ENCODE measurements at places on chromosomes 6 and 20.
A peak's percentile ranks its signal among the peaks of the same experiment; 100 is the strongest.

- DNase-seq = no peak
Observed at GRCh38 chr20:19492687-19493336, 265.2 kb upstream of the RIN2 start.

DNA sequence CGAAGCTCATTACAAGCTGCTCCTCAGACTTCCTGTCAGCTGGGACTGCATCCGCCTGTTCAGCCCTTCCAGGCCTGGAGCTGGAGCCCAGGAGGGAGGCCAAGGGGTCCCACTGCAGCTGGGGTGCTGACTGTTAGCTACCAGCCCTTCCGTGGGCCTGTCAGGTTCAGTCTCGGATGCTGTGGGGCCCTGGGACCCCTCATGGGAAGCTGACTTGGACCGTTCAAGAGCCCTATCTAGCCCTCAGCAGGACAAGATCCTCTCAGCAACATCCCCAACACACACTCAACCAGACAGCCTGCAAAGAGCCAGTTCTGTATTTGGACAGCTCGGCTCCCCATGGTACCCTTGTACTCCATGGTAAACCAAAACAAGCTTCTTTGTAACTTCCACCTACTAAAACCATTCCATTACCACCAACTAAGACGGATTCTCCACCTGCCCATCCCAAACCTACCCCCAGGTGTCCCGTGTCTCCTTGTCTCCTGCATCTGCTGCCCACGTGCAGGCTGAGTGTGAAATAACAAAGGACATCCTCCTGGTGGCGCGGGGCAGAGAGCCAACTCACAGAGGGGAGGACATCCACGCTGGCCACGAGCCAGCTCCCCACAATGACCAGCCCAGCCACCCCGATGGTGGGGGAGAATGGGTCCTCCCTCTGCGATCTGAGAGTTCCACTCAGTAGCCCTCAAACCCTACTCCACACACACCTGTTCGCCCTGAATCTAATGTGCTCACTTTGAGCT lies 111.2 kb downstream of the TAF4 start:
- no peak for DNase-seq

DNA sequence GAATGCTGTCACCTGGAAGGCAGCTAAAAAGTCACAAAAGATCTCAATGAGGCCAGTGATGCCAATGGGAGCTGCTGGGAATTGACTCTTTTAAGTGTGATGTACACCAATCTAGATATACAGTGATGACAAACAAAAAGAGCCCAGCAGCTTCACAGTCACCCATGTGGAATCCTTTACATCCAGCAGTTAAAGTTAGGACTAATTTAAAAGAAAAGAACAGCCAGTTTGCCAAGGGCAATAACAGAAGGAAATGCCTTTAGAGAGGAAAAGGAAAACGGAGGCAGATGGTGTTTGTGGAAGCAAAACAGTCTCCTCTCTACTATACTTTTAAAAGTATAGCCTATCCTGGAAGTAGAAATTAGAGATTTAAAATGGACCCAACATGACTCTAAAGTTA lies 873.5 kb downstream of the EPHA7 start:
- DNase-seq = no peak

DNA sequence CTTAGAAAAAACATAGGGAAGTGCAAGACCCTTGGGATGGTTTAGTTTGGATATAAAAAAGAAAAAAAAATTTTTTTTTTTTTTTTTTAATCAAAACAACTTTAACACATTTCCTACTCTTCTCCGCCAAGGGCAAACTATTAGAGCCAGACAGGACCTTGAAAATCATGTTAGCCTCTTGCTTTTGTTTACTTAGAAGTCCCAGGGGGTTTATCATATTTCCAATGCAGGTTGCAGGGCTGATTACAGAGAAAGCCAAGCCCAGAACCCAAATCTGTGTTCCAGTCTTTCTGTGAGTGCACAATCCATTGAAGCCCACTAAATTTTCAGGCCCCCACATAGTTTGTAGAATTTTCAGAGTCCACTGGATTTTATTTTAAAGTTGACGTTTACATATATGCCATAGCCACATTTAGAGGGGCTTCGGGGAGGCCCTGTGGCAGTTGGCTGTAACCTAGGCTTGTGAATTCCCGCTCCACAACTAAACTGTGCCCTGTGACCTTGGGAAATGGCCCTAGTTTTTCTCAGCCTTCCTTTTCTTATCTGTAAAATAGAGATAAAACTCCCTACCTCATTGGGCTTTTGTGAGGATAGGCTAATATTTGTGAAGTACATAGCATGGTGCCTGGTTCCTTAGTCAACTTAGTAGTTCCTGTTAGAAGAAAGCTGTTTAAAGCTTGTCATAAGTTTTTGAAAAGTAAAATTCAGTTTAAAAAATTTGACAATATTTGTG lies 55.7 kb downstream of the NCOA7 start:
- DNase-seq = no peak

- no peak for DNase-seq
Observed at GRCh38 chr6:31547727-31548543, 527 bp downstream of the NFKBIL1 start.

- DNase-seq = no peak
Observed at GRCh38 chr6:119734227-119734626, 384.7 kb upstream of the MAN1A1 start.

DNA sequence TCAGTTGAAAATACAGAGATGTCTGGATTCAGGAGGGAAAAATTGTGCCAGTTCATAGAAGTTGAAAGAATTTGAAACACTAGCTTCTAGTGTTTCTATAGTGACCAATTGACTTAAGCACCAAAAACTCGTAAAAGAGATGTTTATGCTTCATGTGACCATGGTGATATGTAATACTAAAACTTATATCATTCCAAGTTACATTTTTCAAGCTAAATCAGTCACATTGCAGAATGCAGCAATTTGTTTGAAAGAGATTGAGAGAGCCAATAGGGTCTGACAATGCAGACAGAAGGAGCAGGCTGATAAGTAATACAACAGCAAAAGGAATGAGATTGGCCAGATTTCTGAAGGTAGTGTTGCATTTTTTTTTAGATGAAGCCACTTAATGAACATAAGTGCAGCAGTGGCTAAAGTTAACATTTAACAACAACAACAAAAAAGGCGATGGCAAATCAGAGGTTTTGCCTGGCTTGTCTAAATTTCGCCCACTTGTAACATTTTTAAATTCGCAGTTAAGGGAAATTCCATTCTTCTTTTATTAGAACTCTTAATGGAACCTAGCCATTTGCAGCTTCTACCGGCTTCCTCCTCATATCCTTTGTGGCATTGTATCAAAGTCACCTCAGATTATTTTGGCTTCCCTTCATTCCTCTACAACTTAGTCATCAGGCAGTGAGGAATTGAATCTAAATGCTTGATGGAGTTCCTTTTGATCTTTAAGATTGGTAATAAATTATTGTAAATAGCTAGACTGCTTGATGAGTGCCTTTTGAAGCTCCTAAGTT lies 484.0 kb upstream of the SOX4 start:
- no peak for DNase-seq

DNA sequence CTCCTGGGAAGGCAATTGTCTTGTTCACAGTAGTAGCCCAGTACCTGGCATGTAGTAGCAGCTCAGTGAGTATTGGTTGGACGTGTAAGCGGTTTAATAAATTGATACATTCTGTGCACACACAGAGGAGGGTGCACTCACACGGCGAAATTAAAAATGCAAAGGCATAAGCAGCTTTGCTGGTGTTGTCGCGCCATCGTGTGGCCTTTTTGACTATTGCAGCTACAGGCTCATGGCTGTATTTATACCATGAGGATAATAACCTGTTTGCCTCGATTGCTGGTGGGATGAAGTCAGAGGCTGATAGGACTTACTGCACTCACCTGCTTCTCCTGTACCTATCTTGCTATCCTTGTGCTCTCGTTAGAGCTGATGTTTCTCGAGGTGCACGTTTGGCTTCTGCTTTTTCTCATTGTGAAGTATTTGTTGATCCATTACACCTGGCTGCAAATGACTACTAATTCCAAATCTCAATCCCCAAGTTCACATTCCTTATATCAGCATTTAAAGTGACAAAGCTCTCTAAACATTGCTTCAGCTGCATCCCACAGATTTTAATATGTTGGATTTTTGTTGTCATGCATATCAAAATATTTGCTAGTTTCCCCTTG lies 61.5 kb downstream of the TBXT start:
- DNase-seq = peak; percentile 43

DNA sequence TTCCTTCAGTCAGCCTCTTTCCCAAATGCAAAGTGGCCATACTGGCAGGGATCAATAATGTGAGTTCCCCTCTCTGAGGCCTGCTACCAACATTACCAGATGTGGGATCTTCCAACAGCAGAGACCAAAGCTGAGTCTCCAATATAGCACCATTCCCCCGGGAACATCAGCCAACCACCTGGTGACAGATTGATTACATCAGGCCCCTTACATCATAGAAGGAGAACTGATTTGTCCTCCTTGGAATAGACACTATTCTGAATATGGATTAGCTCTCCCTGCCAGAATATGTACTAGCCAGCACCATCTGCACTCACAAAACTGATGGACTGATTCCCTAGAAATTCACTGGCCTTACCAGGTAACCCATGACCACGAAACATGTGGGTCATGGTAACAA lies 61.9 kb upstream of the CARMIL1 start:
- no peak for DNase-seq

GRCh38 chr6:115271434-115271833 lies 789.3 kb downstream of the FRK start:
- DNase-seq = no peak
